ENCODE measurements at places on chromosomes 3 and 15.

- peak; percentile 58 for DNase-seq
Measured at GRCh38 chr3:66661628-66662027, 160.8 kb upstream of the LRIG1 start.

GRCh38 chr3:52182196-52182595, 15.8 kb upstream of the ALAS1 start:
- no peak for DNase-seq

DNA sequence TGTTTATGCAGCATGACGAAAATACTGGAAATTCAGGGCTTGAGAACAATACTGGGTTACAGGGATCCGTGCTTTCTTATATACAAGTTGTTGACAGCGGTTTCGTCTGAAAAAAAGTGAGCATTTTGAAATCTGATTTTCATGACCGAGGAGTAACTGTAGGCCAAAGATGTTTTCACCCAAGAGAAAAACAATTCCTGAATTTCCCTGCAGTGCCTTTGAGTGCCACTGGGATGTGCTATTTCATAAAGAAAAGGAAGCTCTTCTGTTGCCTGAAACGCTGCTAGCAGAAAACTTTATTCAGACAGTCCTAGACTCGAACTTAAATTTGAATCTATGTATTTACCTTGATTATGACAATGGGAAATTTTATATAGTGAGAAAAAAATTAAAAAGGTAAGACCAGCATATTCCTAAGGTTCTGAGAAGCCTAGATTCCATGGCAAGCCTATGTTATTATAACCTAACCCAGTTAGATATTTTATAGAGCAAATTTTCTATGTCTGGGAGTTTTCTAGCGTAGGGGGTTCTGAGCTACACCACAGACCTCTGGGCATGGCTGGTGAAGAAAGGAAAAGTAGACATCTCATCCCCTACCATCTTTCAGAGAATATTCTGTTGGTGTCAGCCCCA, 30.2 kb downstream of the KCNAB1 start:
- DNase-seq = no peak

DNA sequence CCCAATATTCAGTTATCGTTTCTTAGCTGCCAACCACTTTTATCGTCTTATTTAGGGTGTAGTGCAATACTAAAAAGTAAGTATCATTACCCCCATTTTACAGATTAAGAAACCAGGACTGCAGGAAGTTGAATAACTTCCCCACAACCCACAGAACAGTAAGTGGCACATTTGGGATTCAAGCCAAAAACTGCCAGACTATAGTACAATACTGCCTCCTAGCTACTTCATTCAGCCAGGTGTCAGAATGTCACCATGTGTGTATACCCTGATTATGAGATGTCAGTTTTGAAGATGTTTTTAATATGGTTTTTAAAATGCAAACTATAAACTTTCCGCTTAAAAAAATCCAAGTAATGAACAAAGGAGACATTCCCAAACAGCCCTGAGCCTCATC, 74.2 kb upstream of the PROK2 start:
- no peak for DNase-seq

GRCh38 chr3:149151843-149152242, 22.4 kb downstream of the HPS3 start:
- peak; percentile 80 for DNase-seq

- no peak for DNase-seq
Measured at GRCh38 chr15:81981908-81982307, 63.9 kb downstream of the MEX3B start.

- DNase-seq = no peak
Measured at GRCh38 chr15:51678096-51678495, 3.2 kb upstream of the SCG3 start.

- no peak for DNase-seq
Measured at GRCh38 chr3:61173676-61174075, 77.6 kb downstream of the FHIT start.

DNA sequence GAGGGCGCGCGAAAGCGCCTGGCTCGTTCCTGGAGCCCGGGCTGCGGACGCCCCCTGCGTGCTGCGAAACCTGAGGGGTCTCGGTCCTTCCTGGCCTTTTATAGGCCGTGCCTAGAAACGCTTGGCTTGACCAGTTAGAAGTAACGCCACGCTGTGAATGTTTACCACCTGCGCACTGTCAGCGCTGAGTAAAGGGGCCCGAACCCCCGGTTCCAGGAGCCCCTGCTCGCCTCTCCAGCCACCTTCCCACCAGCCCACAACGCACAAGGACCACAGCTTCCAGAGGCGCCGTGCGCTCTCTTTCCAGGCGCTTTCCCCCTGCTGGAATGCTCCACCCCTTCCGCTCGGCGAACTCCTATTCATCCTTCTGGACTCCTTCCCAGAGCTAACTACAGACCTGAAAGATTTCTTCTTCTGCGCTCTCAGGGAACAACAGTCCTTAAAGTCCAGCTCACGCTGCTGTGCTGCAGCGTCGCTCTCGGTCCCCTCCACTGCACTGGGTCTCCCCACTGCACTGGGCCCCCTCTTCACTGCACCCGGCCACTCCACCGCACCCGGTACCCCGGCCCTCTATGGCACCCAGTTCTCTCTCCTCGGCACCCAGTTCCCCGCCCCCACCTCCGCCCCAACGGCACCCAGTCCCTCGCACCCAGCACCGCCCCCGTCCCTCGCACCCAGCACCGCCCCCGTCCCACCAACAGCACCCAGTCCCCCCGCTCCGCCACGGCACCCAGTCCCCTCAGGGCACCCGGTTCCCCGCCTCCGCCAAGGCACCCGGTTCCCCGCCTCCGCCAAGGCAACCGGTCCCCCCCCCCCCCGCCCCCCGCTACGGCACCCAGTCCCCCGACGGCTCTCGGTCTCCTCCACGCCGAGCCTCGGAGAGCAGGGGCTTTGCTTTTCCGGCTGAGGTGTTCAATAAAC, 69.8 kb downstream of the SQOR start:
- DNase-seq = peak; percentile 93

- no peak for DNase-seq
Measured at GRCh38 chr3:32106929-32107362, 526 bp downstream of the GPD1L start.

- DNase-seq = no peak
Measured at GRCh38 chr3:27730774-27731659, 8.9 kb upstream of the EOMES start.

DNA sequence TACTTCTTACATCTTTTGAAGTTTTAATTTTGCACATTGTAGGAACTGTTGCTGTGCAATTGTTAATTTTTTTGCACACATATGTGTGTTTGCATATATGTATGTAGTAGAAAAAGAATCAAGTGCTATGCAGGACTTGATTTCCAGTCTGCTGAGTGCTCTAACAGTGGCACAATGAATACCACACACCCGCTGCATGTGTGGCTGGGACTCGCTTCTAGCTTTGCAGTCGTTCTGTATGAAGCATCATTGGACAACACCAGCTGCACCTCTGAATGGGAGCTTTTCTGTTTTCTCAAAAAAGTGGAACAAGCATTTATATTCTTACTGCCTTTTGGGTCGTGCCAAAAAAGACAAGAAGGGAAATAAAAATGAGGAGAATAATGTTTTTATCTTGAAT, 564.7 kb downstream of the FOXP1 start:
- DNase-seq = no peak

DNA sequence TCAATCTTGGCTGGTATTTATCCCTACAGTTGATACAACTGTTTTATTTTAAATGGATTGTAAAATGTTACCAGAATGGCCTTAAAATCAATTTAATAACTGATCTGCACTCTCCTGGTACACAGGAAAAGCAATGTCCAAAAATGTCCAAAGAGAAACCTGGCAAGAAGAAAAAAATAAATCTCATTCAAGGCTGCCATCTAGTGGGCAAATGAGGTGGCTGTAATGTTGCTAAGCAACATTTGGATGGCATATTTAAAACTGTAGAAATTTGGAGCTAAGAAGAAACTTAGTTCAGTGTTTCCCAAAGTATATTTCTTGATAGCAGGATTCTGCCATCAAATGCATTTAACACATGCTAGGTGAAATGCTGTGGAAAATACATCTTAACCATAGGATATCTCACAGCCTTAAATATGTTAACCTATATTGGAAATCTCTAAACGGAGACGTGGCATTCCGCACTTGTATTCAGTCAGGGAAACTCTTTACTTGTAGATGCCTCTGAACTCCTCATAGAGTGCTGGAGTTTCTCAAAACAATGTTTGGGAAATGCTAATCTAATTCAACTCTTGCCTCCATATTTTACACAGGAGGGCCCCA, 216.8 kb downstream of the ERC2 start:
- peak; percentile 55 for DNase-seq

DNA sequence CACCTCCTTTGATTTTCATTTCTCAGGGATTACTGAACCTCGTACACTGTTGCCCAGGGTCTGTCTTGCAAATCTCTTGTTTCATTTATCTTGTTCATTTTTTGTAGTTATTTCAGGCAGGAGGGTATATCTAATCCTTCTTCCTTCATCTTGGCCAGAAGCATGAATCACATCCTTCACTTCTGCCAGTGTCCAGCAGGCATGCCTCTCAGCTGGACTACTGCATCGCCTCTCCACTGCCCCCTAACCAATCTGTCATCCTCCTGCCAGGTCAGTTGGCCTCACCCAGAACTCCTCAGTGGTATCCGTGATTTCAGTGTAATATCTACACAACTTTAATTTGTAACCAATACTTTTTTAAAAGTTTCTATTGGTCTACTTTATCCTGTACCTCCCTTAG, 297.9 kb downstream of the GABRG3 start:
- no peak for DNase-seq

DNA sequence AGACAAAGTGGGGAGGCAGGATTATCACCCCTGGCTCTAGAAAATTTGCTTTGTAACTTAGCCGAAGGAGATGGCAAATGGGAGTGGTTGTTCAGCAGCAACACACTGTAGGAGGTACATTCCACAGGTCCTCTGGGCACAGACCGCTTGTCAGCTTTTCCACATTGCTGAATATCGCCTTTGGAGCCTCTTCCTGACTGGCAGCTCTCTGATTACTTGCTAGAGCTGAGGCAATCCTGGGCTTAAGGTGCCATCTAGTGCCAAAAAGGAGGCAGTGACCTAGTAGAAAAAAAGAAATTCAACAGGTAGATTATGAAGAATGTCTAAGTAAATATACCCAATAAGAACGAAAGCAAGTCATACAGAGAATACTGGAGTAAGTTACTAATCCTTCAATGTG, 13.1 kb upstream of the SCN5A start:
- DNase-seq = no peak

- DNase-seq = no peak
Measured at GRCh38 chr3:182370949-182371348, 422.4 kb upstream of the ATP11B start.

- DNase-seq = no peak
Measured at GRCh38 chr3:121997372-121997771, 24.7 kb downstream of the ILDR1 start.

- no peak for DNase-seq
Measured at GRCh38 chr3:12891985-12892839, 50.8 kb upstream of the RPL32 start.

- DNase-seq = no peak
Measured at GRCh38 chr15:32901192-32901591, 183.4 kb downstream of the GREM1 start.

DNA sequence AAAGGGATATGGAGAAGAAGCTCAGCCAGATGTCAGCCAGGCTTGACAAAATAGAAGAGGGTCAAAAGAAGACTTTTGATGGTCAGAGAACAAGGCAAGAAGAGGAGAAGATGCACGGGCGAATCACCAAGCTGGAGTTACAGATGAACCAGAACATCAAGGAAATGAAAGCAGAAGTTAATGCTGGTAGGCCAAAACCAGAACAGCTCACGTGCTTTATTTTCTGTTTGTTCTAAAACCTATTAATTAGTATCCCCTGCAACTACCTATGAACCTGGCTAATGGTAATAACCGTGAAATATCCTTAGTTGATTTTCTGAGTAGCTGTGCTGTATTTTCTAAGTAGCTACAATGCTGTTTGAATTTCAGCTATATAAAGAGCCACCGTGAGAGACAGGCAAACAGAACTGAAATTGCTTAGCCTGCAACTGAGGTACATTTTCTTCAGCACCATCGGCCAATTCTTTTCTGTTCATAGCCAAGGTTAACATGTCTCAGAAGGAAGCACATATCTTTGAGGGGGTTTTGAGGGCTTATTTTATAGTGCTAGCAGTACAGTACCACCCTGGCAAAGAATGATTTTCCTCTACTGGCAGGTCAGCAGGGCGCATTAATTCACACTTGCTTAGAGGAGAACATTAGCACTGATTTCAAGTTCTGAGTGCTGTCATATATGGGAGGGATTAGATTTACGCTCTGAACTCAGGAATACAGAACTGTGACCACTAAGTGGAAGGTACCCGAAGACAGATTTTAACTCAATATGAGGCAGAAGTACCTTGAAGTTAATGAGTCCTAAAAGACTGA, 78.9 kb downstream of the FAM81A start:
- no peak for DNase-seq

GRCh38 chr3:42106646-42107045, 15.5 kb downstream of the TRAK1 start:
- no peak for DNase-seq

DNA sequence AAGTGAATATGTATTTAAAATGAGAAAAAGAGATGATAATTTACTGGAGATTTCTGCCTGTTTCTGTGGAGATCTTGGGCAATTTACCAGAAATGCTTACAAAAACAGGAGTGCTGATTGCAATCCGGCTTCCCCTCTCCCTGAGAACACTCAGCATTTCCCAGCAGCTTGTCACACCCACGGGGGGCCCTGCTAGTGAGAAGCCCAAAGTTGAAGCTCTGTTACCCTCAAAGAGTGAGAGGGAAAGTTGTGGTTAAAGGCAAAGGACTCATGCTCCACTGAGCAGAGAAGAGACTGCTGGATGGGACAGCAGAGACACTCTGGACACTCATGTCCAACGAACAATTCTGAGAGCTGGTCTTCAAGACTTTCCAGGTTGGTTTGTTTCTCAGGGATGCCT, 2.9 kb downstream of the MCTP2 start:
- no peak for DNase-seq

DNA sequence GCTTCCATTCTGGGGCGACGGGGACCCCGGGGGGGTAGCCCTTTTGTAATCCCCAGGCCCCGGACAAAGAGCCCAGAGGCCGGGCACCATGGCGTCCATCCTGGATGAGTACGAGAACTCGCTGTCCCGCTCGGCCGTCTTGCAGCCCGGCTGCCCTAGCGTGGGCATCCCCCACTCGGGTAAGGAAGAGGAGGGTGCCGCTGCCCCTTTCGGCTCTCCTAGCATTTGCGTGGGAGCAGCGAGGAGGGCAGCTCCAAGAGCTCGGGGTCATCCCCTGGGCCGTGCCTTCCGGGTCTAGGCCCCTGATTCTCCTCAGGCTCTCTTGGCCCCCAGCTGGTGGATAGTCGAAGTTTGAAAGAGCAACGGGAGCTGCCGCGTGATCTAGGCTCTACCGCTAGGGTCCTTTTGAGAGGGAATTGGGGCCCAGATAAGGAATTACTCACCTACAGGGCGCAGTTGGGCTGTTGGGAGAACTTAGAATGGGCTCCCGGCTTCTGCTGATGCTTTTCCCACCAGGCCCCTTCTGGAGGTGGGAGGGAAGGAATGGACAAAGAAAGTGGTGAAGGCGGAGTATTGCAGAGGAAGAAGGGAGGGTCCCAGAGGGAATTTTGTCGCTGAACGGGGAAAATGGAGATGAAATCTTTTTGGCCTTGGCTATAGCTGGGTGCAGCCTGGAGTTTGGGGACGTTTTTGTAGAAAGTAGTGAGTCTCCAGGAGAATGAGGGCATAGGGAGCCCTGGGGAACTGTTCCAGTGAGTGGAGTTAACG, 615 bp downstream of the VPS18 start:
- DNase-seq = peak; percentile 89
